ENCODE measurements at places on chromosomes 6 and 20. TPM values are rescaled to one million over a fixed set of nuclear protein-coding genes. Genes with fewer than 3 reads are reported as not detected.

The PRR18 gene
- total RNA-seq = 0.39 TPM

The LIN28B gene
- total RNA-seq = 82.0 TPM

The PCK1 gene
- total RNA-seq = 0.17 TPM

The CSTF1 gene
- 54.2 TPM for total RNA-seq

The PLCB4 gene
- total RNA-seq = 11.9 TPM

The DEFB124 gene
- not detected for total RNA-seq

DNA sequence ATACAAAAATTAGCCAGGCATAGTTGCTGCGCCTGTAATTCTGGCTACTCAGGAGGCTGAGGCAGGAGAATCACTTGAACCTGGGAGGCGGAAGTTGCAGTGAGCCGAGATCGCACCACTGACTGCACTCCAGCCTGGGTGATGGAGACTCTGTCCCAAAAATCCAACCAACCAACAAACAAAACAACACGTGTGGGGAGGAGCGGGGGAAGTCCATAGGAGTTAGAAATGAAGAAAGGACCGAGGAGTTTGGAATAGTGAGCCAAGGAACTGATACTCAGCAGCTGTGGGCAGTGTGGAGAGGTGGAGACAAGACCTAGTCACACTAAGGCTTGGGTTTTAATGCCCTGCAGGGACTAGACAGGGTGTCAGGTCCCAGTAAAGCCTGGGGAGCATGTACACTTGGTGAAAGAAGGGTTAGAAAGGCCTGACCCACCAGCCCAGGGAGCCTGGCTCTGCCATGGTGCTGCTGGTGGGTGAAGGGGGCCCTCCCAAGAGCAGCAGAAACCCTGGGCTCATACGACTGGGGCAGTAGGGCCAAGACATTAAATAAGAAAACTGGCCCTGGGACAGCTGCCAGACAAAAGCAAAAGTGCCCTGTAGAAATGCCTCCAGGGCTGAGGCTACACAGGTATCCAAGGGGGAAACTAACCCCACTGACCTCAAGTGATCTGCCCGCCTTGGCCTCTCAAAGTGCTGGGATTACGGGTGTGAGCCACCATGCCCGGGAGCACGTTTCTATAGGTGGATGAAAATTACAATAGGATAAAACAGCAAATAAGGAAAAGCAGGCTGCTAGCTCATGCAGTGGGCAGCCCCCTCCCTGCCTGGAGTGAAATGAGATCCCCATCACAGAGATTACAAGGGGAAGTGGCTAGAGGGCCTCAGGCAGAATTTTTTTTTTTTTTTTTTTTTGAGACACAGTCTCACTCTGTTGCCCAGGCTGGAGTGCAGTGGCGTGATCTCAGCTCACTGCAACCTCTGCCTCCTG is 58.0 kb downstream of the MYH7B start:
- no peak for DNase-seq

DNA sequence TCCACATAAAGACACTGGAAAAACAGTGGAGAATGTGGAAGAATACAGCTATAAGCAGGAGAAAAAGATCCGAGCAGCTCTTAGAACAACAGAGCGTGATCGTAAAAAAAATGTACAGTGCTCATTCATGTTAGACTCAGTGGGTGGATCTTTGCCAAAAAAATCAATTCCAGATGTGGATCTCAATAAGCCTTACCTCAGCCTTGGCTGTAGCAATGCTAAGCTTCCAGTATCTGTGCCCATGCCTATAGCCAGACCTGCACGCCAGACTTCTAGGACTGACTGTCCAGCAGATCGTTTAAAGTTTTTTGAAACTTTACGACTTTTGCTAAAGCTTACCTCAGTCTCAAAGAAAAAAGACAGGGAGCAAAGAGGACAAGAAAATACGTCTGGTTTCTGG is 57.1 kb downstream of the MAP3K4 start:
- DNase-seq = no peak

- DNase-seq = no peak
Observed at GRCh38 chr6:82891076-82891475, 174.6 kb downstream of the UBE3D start.

GRCh38 chr20:37347347-37347823 is 1.4 kb downstream of the SRC start:
- DNase-seq = no peak

- DNase-seq = no peak
Observed at GRCh38 chr6:154767003-154767723, 33.9 kb downstream of the SCAF8 start.

GRCh38 chr6:29827579-29828470 is at the start of gene HLA-G:
TSS of gene HLA-G (plus strand) at chr6:29827825. CDS start at chr6:29827845, 20 bp downstream.
- peak; percentile 18 for DNase-seq

GRCh38 chr6:150934380-150934779 is 68.9 kb downstream of the MTHFD1L start:
- DNase-seq = no peak

DNA sequence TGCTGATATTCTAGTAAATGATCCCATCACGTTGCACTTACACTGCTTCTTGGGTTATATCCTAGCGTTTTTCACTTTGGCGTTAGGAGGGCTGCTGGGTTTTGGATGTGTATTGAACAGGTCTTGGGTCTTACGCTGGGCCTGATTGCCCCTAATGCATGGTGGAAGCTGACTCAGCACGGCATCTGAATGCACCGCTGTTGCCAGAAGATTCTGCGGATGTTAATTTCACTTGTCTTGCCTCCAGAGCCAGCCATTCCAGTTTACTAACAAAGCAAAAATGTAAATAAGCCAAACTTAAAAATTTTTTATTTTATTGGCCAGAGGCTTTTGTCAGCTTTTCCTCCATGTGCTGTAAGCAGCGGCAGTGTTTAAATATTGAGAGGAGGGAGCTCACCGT is 233.5 kb downstream of the TMEM242 start:
- peak; percentile 34 for DNase-seq

DNA sequence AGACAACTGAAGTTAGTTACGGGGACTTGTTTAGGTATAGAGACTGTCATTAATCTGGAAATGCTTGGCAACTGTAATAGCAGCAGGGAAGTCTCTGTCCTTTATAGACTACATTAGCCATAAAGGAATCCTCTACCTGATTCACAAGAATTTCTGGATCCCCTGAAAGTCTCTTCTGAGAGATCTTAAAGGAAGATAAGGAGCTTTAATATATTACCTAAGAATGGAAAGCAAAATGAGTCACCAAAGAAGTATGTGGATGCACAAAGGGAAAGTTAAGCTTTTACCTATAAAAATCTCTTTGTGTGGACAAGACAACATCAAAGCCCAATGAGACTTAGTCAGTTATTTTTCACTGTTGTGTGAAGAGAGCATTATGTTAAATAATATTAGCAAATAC is 92.2 kb upstream of the RSPO3 start:
- DNase-seq = no peak
